ENCODE measurements at places on chromosomes 6 and 20.

DNA sequence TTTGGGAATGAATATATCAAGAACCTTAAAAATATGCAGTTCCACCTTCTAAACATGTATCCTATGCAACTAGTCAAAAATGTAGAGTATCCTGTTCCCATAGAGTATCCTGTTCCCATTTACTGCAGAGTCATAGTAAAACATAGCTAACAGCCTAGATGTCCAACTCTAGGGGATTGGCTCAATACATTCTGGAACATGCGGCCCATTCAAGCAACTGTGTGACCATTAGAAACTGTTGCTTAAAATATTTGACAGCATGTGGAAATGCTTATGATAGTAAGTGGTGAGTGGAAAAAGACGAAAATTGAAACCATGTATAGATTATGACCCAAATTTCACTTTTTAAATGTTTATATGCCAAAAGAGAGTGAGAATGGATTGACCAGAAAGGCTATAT, 11.2 kb downstream of the FOXP4 start:
- no peak for DNase-seq

DNA sequence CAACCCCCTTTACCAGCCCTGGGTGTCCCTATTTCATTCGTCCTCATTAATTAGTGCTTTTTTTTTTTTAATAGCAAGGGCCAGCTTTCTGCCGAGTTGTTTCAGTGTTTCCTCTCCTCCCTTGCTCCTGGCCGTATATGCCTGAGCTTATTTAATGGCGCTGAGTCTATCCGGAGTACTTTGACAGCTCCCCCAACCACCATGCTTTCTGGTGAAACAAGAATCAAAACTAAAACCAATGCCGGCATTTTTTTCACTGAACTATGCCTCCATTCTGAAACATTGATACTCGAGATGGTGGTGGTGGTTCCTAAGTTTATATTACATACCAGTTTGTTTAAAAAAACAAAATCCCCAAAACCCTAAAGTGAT, 1.2 kb downstream of the DCBLD1 start:
- DNase-seq = no peak

DNA sequence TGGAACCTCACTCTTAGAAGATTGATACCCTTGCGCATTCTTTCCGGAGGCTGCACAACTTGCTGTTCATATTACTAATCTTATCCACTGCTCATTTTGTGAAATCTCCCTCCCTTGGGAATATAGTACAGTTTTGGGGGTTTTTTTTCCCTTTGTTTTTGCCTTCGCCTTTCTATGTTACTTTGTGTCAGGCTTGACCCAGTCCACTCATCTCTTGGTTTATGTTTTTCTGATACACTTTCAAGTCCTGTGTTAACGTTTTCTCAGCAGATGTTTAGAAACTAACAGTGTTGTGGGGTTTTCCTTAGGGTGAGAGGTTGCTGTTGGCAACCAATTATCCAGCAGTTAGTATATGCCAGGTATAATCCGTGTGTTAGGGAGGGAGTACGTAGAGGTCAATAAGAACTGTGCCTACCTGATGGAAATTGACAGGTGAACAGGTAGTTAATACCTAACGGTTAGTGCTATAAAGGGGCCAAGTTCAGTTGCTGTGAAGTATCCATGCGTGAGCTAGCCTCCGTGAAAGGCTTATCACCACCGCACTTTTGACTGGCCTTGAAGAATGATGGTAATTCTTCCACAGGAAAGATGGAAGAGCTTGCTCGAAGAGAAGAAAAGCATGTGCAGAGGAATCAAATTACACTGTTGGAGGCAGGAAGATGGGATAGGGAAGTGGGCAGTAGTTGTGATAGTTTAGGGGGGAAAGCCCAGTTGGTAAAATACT, 1.4 kb downstream of the NFYA start:
- DNase-seq = no peak

- no peak for DNase-seq
These were observed 673.8 kb upstream of the CITED2 start for GRCh38 chr6:140048202-140048790.

- DNase-seq = no peak
These were observed 41.0 kb downstream of the TRAM2 start for GRCh38 chr6:52535711-52536423.

DNA sequence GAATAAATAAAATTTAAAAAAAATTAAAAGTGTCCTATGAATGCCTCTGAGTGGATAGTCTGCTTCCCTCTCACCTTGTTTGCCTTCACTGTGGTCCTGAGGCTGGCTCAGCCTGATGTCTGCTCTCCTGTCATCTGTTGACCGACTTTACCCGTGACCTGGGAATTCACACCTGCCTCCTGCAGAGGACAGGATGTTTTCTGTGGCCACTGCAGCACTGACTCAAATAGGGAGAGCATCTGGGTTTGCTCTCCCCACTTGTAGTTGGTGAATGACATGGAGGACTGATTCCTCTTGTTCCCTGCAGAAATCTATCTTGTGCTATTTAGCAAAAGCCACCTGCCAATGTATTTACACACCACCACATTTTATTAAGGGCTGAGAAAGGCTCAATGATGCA, 52.4 kb upstream of the ERVFRD-1 start:
- no peak for DNase-seq

GRCh38 chr20:5046656-5047339, 45.5 kb upstream of the SLC23A2 start:
- DNase-seq = no peak

DNA sequence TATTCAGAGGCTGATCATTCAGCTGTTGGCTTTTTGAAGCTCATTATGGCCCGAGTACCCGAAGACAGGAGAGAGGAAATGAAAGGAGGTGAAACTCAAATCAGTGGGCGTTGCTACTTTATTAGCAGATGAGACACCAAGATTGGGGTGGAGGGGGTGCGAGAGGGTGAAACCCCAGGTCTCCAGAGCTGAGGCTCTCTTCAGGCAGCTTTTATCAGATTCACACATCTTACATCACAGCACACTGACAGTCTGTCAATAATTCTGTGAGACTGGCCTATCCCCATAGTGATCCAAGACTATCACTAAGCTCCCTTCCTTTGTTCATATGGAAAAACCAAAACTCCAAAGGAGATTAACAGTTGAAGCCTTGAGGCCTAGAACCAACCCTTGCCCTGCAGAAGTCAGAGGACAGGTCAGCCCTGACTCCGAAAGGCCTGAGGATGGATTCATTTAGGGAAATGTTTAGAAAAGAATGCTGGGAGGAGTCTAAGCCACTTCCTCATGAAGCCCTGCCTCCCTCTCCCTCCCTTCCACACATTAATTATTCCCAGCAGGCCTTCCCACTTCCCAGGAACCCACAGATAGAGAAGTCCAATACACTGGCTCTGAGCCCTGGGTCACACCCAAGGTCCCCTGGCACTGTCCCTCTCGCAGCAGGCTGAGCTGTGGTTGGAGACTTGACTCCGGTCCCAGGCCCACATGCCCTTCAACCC, 23.2 kb downstream of the TRERF1 start:
- no peak for DNase-seq

- peak; percentile 37 for DNase-seq
These were observed at the start of gene BICRAL for GRCh38 chr6:42781796-42782688. TSS of gene BICRAL (plus strand) at chr6:42782052. CDS start at chr6:42822023, 39,971 bp downstream.

DNA sequence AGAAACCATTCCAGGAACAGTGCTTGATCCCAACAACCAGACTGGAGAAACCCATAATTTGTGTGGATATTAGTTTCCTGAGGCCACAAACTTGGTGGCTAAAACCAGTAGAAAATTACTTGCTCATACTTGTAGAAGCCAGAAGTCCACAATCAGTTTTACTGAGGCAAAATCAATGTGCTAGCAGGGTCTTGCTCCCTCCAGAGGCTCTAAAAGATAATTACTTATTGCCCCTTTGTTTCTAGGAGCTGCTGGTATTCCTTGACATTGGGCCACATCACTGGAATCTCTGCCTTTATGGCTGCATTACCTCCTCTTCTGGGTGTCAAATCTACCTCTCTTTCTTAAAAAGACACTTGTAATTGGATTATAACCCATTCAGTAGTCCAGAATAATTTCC, 142.2 kb upstream of the SAMD5 start:
- no peak for DNase-seq

- no peak for DNase-seq
These were observed 3.3 kb downstream of the PLN start for GRCh38 chr6:118551063-118552053.

- DNase-seq = no peak
These were observed 614.2 kb downstream of the TENT5A start for GRCh38 chr6:81138236-81138635.

GRCh38 chr6:117482240-117483003, at the start of gene DCBLD1:
TSS of gene DCBLD1 (plus strand) at chr6:117482674. CDS start at chr6:117482782, 108 bp downstream.
- peak; percentile 70 for DNase-seq

DNA sequence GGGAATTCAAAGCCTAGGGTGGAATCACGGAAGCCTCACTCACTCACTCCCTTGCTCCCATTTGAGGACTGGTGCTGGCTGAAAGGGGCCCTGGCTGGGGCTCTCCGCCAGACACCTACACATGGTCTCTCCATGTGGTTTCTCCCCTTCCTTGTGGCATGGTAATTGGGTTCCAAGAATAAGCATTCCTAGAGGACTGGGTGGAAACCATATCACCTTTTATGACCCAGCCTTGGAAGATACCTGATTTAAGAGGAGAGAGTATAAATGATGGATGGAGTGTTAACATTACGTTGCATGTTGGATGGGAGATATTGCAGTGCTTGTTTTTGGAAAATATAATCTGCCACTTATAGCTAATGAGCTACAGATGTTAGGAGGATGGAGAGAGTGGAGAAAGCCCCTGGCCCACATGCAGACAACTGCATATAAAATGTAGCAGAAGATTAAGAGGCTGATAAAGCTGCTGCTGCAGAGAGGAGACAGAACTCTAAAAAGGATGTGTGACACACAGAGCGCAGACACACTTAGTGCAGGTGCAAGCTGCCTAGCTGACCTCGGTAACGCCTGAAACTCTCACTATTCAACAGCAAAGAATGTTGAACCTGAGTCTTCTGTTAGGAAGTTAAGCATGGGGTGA, 23.3 kb upstream of the CDKN1A start:
- no peak for DNase-seq

- no peak for DNase-seq
These were observed 70.3 kb downstream of the HUS1B start for GRCh38 chr6:586553-586952.

DNA sequence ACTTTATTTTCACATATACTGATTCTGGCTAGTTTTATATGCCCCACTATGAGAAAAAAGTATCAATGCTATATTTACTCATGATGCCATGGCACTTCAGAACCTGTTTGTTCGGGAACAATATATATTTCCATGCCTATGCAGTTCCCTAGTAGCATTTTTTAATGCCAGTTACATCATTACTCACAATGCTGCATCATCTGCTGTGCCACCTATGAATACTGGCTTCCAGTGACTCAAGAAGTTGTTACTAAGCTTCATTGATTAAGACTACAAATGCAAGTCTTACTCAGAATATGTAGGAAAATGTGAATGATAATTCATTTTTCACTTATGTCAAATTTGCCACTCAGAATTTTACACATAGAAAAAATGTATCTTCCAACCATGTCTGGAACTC, 97.9 kb downstream of the MAFB start:
- DNase-seq = no peak

GRCh38 chr6:20237677-20238460, 25.6 kb upstream of the MBOAT1 start:
- no peak for DNase-seq

DNA sequence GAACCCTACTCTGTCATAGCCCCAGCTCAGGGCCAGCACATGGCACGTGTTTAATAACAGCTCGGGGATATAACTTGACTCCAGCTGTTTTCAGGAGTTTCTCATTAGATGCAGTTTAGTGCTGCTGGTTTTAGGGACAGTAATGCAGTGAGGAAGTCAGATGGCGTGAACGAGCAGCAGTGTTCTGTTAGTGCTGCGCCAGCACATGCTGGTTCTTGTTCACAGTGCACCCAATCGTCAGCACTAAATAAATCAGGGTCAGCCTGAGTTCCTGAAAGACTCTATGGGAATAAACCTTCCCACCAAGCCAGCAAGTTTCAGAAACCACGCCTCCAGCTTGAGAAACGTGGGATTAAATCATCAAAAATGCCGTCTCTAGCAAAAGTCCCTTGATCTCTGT, 235.9 kb upstream of the SUPT3H start:
- peak; percentile 42 for DNase-seq

DNA sequence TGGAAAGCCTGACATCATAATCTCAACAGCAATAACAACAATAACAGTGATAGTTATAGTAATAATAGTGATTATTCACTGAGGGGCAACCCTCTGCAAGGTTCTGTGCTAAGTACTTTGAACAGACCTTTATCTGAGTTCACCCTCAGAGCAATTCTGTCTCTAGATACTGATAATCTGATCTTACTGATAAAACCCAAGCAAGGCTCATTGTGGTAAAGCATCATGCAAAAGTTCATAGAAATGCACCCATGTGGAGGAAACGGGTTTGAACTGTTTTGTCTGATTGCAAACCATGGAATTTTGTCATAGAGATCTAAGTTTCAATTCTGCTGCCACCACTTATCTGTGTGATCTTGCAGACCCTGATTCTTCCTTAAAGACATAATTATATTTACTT, 1.3 kb upstream of the KIAA0408 start:
- DNase-seq = no peak

DNA sequence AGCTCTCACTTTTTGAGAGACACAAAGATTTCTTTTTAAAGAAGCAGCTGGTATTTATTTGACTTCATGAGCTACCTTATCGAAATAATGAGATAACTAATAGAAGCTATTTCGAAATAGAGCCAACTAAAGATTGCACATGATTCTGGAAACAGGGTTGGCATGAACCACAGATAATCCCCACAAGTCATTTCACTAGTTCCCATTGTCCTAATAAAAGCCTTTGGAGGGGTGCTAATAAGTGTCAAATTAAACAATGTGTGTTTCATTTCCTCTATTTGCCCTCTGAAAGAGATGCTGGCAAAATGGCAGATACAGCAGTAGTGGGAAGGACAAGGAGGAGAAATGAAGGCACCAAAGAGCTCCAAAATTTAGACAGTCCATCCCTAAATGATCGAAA, 78.6 kb upstream of the RIPOR2 start:
- DNase-seq = no peak

DNA sequence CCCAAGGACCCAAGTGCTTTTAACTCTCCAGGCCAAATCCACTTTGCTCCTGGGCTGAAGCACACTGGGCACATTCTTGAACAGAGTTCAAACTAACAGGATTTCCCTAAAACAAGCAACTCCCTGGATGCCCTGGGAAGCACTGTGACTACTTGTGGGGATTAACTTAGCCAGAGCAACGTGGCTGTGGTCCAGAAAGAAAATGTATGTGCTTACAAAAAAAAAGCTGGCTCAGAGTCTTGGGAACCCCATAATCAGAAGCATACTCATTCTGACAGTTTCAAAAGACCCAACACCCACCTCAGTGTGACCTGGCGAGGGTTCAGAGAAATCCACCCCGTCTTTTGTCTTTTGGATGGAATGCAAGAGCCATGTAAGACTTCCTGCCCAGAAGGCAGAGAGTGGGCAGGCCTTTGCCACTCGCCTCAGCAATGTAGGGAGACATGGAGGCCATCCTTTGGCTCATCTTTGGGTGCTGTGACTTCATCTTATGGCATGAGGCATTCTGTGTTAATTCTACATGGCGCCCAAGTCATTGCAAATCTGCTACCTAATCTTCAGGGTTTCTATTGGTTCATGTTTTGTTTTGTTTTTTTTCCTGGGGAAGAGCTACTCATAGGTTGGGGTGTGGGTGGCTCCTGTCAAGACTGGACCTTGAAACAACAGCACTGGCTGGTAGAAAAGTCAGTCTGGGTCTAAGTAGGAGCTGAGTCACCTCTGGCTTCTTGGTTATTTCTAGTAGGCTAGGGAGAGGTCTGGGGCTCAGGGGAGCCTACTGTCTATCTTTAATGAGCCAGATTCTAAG, 248.6 kb upstream of the SUPT3H start:
- DNase-seq = no peak

GRCh38 chr6:143006787-143007186, 53.9 kb upstream of the AIG1 start:
- no peak for DNase-seq

All from mucosa of gallbladder (tissue), 1 donor.